ENCODE measurements at places on chromosomes 13 and 19. TPM values are rescaled to one million over a fixed set of nuclear protein-coding genes. Genes with fewer than 3 reads are reported as not detected.

The FGF9 gene
- total RNA-seq: 1.0 TPM

DNA sequence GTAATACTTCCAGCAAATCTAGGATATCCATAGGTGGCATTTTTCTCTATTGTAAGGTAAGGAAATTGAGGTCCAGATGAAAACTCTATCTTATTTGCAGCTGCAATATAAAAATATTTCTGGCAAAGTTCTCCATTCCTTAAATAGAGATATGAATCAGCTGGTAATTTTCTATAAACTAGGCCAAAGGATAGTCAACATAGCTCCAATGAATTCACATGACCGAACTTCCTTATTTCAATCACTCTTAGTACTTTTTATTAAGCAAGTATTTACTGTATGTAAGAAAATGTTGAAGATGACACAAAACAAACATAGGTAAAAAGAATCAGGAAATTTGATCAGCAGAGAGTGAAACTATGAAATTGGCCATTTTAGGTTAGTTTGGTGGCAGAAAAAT lies 13.0 kb upstream of the LCP1 start:
- no peak for DNase-seq

- DNase-seq: no peak
Measured at GRCh38 chr19:39194832-39195542, 1.8 kb upstream of the NCCRP1 start.

The CLEC11A gene
- total RNA-seq: 1.1 TPM

The CEACAM1 gene
- 9.9 TPM for total RNA-seq
